Activated T-helper 2 cell treated with anti-CD3 and anti-CD28 coated beads, Interferon-gamma antibody, Interleukin-2, Interleukin-4, amounts not matched to agents 10 μg/mL and 5 μg/mL and 100 μg/mL, durations not matched to agents 14 hours and 24 hours and 36 hours (primary cell): ENCODE measurements at places on chromosomes 13 and 19. TPM values are rescaled to one million over a fixed set of nuclear protein-coding genes. Genes with fewer than 3 reads are reported as not detected.

DNA sequence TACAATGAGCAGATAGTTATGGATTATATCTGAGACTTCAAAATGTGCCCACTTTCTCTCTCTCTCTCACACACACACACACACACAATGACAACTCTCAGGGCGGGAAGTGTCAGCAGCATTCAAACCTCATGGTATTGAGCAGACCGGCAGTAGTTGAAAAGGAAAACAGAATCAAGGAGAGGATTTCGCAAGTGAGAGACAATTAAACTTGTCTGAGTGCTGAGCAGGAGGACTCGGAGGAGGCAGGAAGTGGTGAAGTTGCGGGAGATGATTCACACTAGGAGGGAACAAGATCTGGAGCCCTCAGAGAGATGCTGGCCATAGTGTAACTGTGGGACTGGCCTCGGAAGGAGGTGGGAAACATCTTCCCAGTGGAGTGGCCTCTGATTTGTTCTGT lies 353.1 kb downstream of the EFNB2 start:
- H3K27ac ChIP-seq: no peak overlapping the region
- H3K4me3 ChIP-seq: no peak overlapping the region

DNA sequence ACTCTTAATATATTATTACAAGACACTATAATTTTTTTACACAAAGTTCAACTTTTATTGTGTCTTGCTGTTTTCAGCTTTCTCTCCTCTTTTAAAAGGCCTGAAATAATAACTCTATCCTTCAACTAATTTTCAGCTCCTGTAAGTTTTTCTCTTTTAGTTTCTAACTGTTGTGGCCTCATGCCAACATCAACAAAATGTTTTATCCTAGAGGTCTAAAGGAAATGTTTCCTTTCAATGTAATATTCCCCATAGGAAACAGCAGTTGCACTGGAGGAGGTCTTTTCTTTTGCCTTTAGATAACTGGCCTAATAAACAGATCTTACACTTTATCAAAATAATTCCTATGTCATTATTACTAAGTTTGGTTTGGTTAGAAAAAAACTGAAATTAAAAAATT lies 8.5 kb upstream of the ZNF616 start:
- H3K4me1 ChIP-seq: no peaks in the 10 kb centered on the region
- no peak overlapping the region for H3K27ac ChIP-seq
- DNase-seq: no peak
- H3K27me3 ChIP-seq: no peaks in the 10 kb centered on the region

DNA sequence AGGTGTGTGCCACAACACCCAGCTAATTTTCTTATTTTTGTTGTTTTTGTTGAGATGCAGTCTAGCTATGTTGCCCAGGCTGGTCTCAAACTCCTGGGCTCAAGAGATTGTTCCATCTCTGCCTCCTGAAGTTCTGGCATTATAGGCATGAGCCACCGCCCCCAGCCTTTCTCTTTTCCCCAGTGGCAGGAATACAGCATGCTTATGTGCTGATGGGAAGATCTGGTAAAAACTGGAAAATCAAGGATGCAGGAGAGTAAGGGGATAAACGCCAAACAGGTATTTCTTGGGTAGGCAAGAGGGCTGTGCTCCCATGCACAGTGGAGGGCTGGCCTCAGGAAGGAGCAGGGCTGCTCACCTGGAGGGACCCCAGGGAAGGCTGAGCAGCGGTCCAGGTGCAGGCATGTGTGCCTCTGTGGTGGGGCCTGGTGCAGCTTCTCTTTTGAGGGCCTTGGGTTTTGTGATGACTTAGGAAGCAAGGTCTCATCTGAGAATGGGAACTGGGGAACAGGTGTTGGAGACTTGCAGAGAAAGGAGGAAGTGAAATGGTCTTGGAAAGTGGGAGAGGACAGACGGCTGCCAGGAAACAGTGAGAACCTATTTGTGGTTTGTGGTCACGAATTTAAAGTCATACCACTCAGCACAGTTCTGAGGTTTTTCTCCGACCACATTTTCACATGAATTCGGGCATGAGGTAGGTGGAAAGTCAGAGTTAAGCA lies 106.5 kb downstream of the TEX26 start:
- H3K27ac ChIP-seq: peak overlapping the region; percentile 7
- H3K36me3 ChIP-seq: no peaks in the 10 kb centered on the region
- peaks cover 43% of the 10 kb centered on the region for H3K4me1 ChIP-seq
- H3K27me3 ChIP-seq: peaks cover 15% of the 10 kb centered on the region

DNA sequence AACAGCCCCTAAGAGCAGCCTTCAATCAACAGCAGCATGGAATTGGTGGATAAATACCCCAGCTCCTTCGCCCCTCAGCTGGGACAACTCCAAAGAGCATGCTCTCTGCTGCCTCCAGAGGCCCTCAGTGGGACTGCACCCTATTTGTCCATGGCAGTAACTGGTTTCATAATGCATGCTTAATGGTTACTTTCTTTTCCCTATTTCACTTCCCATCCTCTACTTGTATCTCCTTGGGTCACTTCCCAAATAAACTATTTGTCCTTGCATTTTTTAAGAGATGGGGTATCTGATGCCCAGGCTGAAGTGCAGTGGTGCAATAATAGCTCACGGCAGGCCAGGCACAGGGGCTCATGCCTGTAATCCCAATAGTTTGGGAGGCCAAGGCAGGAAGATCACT lies 13.5 kb upstream of the TPM4 start:
- H3K4me1 ChIP-seq: peaks cover 19% of the 10 kb centered on the region
- peaks cover 2% of the 10 kb centered on the region for H3K27me3 ChIP-seq
- no peaks in the 10 kb centered on the region for H3K36me3 ChIP-seq
- no peak overlapping the region for H3K4me3 ChIP-seq
- peak; percentile 56 for DNase-seq

DNA sequence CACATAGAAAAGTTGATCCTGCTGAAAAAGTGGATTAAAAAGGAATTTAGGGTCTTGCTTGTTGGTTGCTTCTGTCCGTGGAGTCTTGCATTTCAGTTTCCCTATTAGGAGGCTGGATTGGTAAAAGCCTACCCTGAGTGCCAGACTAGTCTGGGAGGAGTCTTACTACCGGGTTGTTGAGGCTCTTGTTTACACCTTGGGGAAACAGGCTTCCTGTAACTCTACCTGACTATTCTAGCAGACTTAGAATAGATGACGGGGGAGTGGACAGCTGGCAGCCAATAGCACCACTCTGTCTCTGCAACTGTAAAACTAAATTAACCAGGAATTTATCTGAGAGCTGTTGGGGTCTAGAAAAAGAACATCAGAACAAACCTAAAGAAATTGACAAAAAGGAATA lies 11.3 kb upstream of the MPHOSPH8 start:
- peaks cover 6% of the 10 kb centered on the region for H3K27me3 ChIP-seq
- no peak overlapping the region for H3K27ac ChIP-seq
- no peak for DNase-seq

GRCh38 chr13:113775451-113776145 lies 16.6 kb downstream of the TMEM255B start:
- no peaks in the 10 kb centered on the region for H3K36me3 ChIP-seq
- H3K4me1 ChIP-seq: peaks cover 4% of the 10 kb centered on the region
- no peak overlapping the region for H3K4me3 ChIP-seq
- DNase-seq: no peak

DNA sequence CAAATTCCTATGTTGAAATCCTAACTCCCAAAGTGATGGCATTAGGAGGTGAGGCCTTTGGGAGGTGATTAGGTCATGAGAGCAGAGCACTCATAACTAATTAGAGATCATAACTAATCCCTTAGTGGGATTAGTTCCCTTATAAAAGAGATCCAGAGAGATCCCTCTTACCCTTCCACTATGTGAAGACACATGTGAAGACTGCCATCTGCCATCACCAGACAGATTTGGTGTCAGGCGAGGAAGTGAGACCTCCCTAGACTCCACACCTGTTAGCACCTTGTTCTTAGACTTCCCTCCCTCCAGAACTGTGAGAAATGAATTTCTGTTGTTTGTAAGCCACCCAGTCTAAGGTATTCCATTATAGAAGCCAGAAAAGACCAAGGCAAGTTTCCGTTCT lies 112.2 kb downstream of the NDFIP2 start:
- H3K27me3 ChIP-seq: peaks cover 11% of the 10 kb centered on the region
- H3K36me3 ChIP-seq: no peaks in the 10 kb centered on the region
- no peak for DNase-seq
- H3K4me3 ChIP-seq: no peak overlapping the region
- H3K4me1 ChIP-seq: no peaks in the 10 kb centered on the region

- no peak overlapping the region for H3K4me3 ChIP-seq
- H3K27ac ChIP-seq: no peak overlapping the region
- peaks cover 20% of the 10 kb centered on the region for H3K36me3 ChIP-seq
- peaks cover 16% of the 10 kb centered on the region for H3K4me1 ChIP-seq
These were observed 24.5 kb upstream of the LPAR6 start for GRCh38 chr13:48437371-48437770.

GRCh38 chr19:47863514-47863936 lies 4.5 kb downstream of the TPRX2 start:
- DNase-seq: peak; percentile 69
- no peaks in the 10 kb centered on the region for H3K36me3 ChIP-seq

- H3K36me3 ChIP-seq: no peaks in the 10 kb centered on the region
- H3K27me3 ChIP-seq: peaks cover 33% of the 10 kb centered on the region
- H3K4me3 ChIP-seq: peak overlapping the region; percentile 47
- DNase-seq: no peak
- H3K27ac ChIP-seq: no peak overlapping the region
- H3K4me1 ChIP-seq: peaks cover 3% of the 10 kb centered on the region
These were observed 1.1 kb downstream of the INSR start for GRCh38 chr19:7292950-7293761.

DNA sequence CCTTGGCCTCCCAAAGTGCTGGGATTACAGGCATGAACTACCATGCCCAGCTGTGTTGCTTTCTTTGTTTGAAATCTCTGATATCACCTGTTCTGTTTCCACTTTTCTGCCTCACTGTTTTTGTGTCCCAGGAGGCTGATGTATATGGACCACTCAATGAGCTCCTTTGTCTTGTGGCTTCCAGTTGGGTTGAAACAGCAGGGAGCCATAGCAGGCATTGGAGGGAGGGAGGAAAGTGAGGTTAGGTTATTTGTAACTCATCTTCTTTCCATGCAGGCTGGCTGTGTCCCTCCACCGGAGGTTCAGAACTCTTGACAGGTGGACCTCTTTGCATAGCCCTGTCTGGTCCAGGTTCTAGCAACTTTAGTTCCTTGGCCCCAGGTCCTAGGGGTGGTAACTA lies 6.1 kb upstream of the CYP4F22 start:
- DNase-seq: no peak
- H3K27ac ChIP-seq: no peak overlapping the region
- H3K4me1 ChIP-seq: peaks cover 11% of the 10 kb centered on the region

The OR7A10 gene
- total RNA-seq: not detected in 2 replicates

The FBN3 gene
- not detected in 2 replicates for total RNA-seq

The SLC15A1 gene
- total RNA-seq: not detected in 2 replicates

The FNDC3A gene
- total RNA-seq: 21.0 and 21.7 TPM in 2 replicates
